Panc1 (cell line): ENCODE measurements at places on chromosomes 7 and 10. TPM values are rescaled to one million over a fixed set of nuclear protein-coding genes. Genes with fewer than 3 reads are reported as not detected.
A peak's percentile ranks its signal among the peaks of the same experiment; 100 is the strongest.

DNA sequence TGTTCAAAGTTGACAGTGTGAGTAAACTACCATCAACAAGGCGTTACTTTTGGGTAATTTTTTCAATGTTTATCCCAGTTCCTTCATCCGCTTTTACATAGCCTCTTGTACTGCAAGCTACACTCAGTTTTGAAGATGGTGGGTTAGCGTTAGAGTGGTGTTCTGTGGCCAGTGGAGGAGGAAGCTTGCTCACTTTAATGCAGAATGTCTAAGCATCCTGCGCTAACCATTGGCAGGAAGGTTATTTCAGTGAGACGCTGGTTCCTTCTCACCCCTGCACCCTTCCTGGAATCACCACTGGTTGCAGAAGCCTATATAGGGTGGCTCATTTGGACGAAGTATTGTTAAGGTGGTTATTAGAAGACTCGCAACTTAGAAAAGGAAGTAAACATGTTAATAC lies 159.1 kb downstream of the CELF2 start:
- H3K4me3 ChIP-seq = no peak overlapping the region
- no peaks in the 10 kb centered on the region for H3K27me3 ChIP-seq
- no peaks in the 10 kb centered on the region for H3K4me1 ChIP-seq
- H3K27ac ChIP-seq = no peak overlapping the region
- no peaks in the 10 kb centered on the region for H3K36me3 ChIP-seq

DNA sequence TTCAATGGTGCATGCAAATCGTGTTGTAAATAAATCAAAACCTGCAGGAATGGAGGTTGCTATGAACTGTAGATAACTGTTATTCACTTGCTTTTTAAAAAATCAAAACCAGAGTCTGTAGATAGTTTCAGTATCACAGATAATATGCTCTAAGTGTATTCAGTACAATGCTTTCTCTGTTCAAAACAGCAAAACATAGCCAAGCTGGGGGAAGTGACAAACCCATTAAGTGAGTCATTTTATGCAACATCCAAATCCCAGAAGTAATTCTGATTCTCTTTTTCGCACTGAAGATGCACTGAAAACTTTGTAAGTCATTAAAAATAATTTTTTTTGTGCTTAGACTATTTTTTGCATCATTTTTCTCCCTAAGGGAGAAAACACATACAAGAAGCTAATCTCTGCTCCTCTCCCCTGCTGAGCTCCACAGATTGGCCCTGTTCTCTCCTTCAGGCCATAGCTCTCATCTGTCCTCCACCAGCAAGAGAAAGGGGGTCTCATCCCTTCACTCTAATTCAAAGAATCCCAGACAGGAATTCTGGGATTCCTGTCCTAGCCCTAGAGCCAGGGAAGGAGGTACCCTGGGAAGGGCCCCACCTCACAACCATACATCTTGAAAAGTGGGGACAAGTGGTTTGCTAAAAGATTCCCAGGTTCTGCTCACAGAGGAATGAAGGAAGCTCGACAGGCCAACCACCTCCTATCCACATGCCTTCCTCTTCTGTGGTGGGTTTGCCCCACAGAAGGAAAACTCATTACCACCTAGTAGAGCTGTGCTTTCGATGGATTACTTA lies 4.9 kb downstream of the PRTFDC1 start:
- H3K4me3 ChIP-seq = no peak overlapping the region
- peak overlapping the region; percentile 44; the same call in 1 of the 2 replicates for H3K27ac ChIP-seq
- no peak for DNase-seq
- H3K36me3 ChIP-seq = no peaks in the 10 kb centered on the region
- H3K27me3 ChIP-seq = no peaks in the 10 kb centered on the region

The GARIN1A gene
- total RNA-seq = 1.2 TPM

- no peaks in the 10 kb centered on the region for H3K27me3 ChIP-seq
- DNase-seq = no peak
- H3K27ac ChIP-seq = peak overlapping the region; percentile 19; the same call in 1 of the 2 replicates
- no peak overlapping the region for H3K4me3 ChIP-seq
Measured at GRCh38 chr7:18357691-18358090, 137.9 kb upstream of the HDAC9 start.

The DENND2A gene
- 1.4 TPM for total RNA-seq

GRCh38 chr7:92626281-92626809 lies 36.2 kb upstream of the FAM133B start:
- no peak for DNase-seq
- H3K4me3 ChIP-seq = no peak overlapping the region
- no peaks in the 10 kb centered on the region for H3K27me3 ChIP-seq
- H3K27ac ChIP-seq = peak overlapping the region; percentile 56; the same call in 1 of the 2 replicates
- H3K36me3 ChIP-seq = no peaks in the 10 kb centered on the region
- H3K4me1 ChIP-seq = peaks cover 22% of the 10 kb centered on the region

DNA sequence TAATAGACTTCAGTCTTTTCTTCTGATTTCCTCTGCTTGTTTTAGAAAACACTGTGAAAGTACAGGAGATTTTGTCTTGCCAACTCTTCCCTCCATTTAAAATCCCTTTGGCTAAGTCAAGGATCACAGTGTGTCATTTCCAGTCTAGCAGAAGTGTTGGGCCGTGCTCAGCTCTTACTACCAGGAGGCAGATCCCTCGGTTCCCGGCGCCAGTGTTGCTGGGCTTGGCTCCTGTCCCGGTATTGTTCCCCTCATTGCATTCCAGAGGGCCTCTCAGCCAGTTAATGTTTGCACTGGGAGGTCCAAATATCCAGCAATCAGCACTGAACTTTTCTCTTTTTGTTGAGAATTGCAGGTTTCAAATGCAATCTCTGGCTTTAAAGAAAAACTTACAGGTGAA lies 612.1 kb upstream of the MGMT start:
- H3K27ac ChIP-seq = no peak overlapping the region
- H3K27me3 ChIP-seq = 0 out of 2 replicates have a peak, but pooled peaks cover 3% of the 10 kb centered on the region
- no peaks in the 10 kb centered on the region for H3K4me1 ChIP-seq
- H3K36me3 ChIP-seq = no peaks in the 10 kb centered on the region

The TBX20 gene
- total RNA-seq = not detected
